IMR-90 (cell line): ENCODE measurements at places on chromosomes 7 and 10. TPM values are rescaled to one million over a fixed set of nuclear protein-coding genes. Genes with fewer than 3 reads are reported as not detected.

Gene ADAM12
- 9.7 and 10.2 TPM in 2 replicates for total RNA-seq

Gene ZNF316
- total RNA-seq = 3.2 and 6.1 TPM in 2 replicates

DNA sequence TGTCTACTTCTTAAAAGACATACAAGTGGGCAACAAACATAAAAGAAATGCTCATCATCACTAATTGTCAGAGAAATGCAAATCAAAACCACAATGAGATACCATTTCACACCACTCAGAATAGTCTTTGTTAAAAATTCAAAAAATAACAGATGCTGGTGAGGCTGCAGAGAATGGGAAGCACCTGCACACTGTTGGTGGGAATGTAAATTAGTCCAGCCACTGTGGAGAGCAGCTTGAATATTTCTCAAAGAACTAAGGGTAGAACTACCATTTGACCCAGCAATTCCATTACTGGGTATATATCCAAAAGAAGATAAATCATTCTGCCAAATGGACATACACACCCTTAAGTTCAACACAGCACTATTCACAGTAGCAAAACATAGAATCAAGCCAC, 61.8 kb upstream of the STEAP1 start:
- H3K36me3 ChIP-seq = no peaks in the 10 kb centered on the region
- H3K4me1 ChIP-seq = no peaks in the 10 kb centered on the region
- DNase-seq = no peak
- no peaks in the 10 kb centered on the region for H3K27me3 ChIP-seq

- H3K27ac ChIP-seq = no peak overlapping the region
- no peaks in the 10 kb centered on the region for H3K4me1 ChIP-seq
- DNase-seq = no peak
- no peaks in the 10 kb centered on the region for H3K27me3 ChIP-seq
- H3K4me3 ChIP-seq = no peak overlapping the region
- no peaks in the 10 kb centered on the region for H3K36me3 ChIP-seq
Observed at GRCh38 chr7:30306976-30307375, 22.6 kb downstream of the ZNRF2 start.

GRCh38 chr7:1313613-1314012, 80.9 kb downstream of the UNCX start:
- H3K27ac ChIP-seq = no peak overlapping the region
- no peak for DNase-seq
- no peaks in the 10 kb centered on the region for H3K4me1 ChIP-seq
- no peak overlapping the region for H3K4me3 ChIP-seq
- no peaks in the 10 kb centered on the region for H3K36me3 ChIP-seq

Gene CYP2C18
- total RNA-seq = not detected in 2 replicates

DNA sequence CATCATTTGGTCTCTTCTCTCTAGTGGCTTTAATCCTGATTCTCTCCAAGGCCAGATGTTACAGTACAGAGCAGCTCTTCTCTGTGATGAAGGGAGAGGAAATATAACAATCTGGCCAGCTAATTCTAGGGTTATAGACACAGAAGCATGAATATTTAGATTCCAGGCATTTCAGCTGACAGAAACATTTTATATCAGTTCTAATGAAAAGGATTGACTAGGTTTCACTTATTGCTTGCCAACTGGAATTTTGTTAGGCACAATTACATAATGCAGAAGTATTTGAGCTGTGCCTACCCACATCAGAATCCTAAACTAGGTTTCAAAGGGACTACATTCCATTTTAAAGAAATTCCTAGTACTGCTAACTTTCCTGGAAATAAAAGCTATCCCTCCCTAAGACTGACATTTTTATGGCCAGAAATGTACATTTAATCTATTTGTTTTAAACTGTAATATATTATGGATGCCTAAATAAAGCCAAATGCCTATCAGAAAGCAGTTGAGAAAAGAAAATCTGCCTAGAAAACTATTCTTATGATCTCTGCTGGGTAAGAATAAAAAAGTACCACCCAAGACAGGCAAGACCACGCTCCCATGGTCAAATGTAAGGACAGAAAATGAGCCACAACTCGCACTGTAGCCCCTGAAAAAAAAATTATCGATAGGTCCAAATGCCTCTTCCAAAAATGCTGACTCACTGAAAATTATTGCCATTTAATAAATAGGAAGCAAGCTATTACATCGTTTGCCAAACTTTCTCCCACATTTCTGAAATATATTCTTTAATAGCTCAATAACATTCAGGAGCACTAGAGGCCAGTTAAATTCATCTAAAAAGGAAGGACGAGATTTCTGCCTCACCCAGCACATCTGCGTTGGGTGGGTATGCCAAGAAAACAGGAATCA, 498.1 kb downstream of the KCNMA1 start:
- H3K27me3 ChIP-seq = no peaks in the 10 kb centered on the region
- no peaks in the 10 kb centered on the region for H3K36me3 ChIP-seq
- DNase-seq = no peak
- peaks cover 2% of the 10 kb centered on the region for H3K4me1 ChIP-seq
- H3K27ac ChIP-seq = no peak overlapping the region
- H3K4me3 ChIP-seq = no peak overlapping the region

Gene SGMS1
- 26.7 and 30.8 TPM in 2 replicates for total RNA-seq

Gene KCTD7
- 6.1 TPM in 2 replicates for total RNA-seq

DNA sequence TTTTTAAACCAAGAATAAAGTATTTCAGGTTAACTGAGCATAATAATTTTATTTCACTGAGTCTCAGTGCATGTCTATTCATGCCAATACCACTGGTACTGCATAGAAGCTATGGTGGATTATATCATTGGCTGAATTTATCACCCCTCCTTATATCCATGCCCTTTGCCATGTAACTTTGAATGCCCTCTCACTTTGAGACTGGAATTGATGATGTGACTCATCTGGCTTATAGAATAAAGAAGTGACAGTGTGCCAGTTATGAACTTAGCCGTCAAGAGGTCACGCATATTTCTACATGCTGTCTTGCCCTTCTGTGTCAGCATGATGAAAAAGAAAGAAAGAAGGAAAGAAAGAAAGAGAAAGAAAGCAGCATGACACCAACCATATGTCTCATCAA, 20.7 kb upstream of the ABLIM1 start:
- no peak overlapping the region for H3K27ac ChIP-seq
- H3K27me3 ChIP-seq = no peaks in the 10 kb centered on the region
- peaks cover 2% of the 10 kb centered on the region; the same call in 1 of the 2 replicates for H3K4me1 ChIP-seq

Gene PDAP1
- total RNA-seq = 40.3 and 124 TPM in 2 replicates

- H3K27me3 ChIP-seq = no peaks in the 10 kb centered on the region
- DNase-seq = no peak
- H3K4me3 ChIP-seq = no peak overlapping the region
- no peaks in the 10 kb centered on the region for H3K36me3 ChIP-seq
- H3K27ac ChIP-seq = no peak overlapping the region
Observed at GRCh38 chr7:82098414-82098813, 328.6 kb upstream of the HGF start.

DNA sequence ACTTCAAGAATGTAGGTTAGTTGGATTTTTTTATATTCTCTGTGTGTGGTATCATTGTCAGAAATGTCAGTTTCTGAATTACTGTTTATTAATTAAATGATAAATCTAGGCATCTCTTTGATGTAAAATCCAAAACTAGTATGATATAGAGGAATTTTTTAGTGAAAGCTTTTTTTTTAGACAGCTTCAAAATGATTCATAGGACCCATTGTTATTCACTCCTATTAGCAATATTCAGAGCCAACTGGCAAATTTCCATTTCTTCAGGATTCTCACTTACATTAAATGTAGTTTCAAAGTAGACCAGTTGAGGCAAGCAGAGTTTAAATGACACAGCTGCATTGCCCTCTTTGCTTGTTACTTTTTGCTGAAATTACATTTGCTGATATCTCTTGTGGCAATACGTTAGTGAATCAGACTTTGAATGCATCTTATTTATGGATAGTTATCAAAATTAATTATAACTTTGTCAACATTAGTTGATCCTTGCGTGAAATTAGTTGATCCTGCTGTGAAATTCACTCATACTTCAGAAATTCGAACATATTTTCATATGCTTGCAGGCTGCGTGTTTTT, 20.3 kb downstream of the ZNF277 start:
- no peaks in the 10 kb centered on the region for H3K4me1 ChIP-seq
- H3K27me3 ChIP-seq = no peaks in the 10 kb centered on the region
- no peak overlapping the region for H3K27ac ChIP-seq
- DNase-seq = no peak
- no peaks in the 10 kb centered on the region for H3K36me3 ChIP-seq

- peaks cover 47% of the 10 kb centered on the region for H3K36me3 ChIP-seq
- H3K4me3 ChIP-seq = no peak overlapping the region
- H3K4me1 ChIP-seq = peaks cover 3% of the 10 kb centered on the region; the same call in 1 of the 2 replicates
- no peaks in the 10 kb centered on the region for H3K27me3 ChIP-seq
Observed at GRCh38 chr10:13117841-13118783, 18.1 kb downstream of the OPTN start.

- no peak overlapping the region; the same call in 1 of the 2 replicates for H3K27ac ChIP-seq
- no peak for DNase-seq
- H3K4me1 ChIP-seq = no peaks in the 10 kb centered on the region
- no peaks in the 10 kb centered on the region for H3K36me3 ChIP-seq
- no peak overlapping the region for H3K4me3 ChIP-seq
Observed at GRCh38 chr7:20075992-20076820, 141.0 kb downstream of the MACC1 start.

Gene FEZF1
- total RNA-seq = not detected in 2 replicates

- H3K27ac ChIP-seq = no peak overlapping the region
- DNase-seq = no peak
Observed at GRCh38 chr7:25994433-25994994, 157.5 kb upstream of the NFE2L3 start.

Gene EN2
- not detected in 2 replicates for total RNA-seq

Gene MEST
- total RNA-seq = 231 and 317 TPM in 2 replicates

GRCh38 chr10:77162697-77163096, 474.9 kb downstream of the KCNMA1 start:
- H3K4me1 ChIP-seq = peaks cover 22% of the 10 kb centered on the region
- no peaks in the 10 kb centered on the region for H3K36me3 ChIP-seq
- H3K4me3 ChIP-seq = no peak overlapping the region
- DNase-seq = peak; percentile 89
- H3K27ac ChIP-seq = no peak overlapping the region
- no peaks in the 10 kb centered on the region for H3K27me3 ChIP-seq

Gene COL17A1
- 0.18 and 0.83 TPM in 2 replicates for total RNA-seq

- H3K27me3 ChIP-seq = no peaks in the 10 kb centered on the region
- H3K36me3 ChIP-seq = no peaks in the 10 kb centered on the region
- no peaks in the 10 kb centered on the region for H3K4me1 ChIP-seq
- DNase-seq = no peak
Observed at GRCh38 chr10:80589726-80590373, 52.1 kb downstream of the SH2D4B start.

DNA sequence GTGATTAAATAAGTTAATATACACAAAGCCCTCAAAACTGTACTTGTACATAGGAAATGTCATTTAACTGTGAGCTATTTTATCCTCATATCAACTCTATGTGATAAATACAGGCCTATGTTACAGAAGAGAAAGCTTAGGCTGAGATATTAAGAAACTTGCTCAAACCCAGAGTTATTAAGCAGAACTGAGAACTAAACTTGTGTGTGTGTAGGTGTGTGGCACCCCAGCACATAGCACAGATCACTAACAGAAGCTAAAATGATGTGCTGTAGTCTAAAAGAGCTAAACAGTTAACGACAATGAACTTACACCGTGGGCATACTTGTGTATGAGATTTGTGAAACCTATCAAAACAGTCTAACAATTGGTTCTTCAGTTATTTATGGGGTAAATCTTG, 34.5 kb downstream of the MTPN start:
- DNase-seq = no peak
- H3K4me3 ChIP-seq = no peak overlapping the region
- H3K36me3 ChIP-seq = peaks cover 3% of the 10 kb centered on the region
- no peak overlapping the region for H3K27ac ChIP-seq
- no peaks in the 10 kb centered on the region for H3K27me3 ChIP-seq

GRCh38 chr10:70560511-70560941, 42.0 kb downstream of the PRF1 start:
- DNase-seq = no peak
- H3K4me3 ChIP-seq = no peak overlapping the region
- H3K4me1 ChIP-seq = peaks cover 3% of the 10 kb centered on the region; the same call in 1 of the 2 replicates
- no peaks in the 10 kb centered on the region for H3K36me3 ChIP-seq

Gene MBL2
- total RNA-seq = not detected in 2 replicates

Gene ZC3HAV1L
- 4.5 and 4.7 TPM in 2 replicates for total RNA-seq

DNA sequence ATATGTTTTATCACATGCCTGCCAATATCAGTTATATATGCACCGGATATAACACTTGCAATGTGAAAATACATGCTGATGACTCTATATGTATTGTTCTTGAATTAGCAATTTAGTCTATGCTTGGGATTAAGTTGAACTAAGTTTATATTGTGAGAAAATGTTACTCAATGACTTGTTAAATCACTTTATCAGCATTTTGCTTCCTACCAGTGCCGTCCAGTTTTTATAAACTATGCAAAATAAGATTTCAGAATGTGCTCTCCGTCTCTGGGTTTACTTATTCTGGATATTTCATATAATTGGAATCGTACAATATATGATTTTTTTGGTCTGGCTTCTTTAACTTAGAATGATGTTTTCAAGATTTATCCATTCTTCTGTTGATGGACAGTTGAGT, 25.5 kb upstream of the SLC26A3 start:
- no peaks in the 10 kb centered on the region for H3K36me3 ChIP-seq
- H3K4me3 ChIP-seq = no peak overlapping the region
- peaks cover 8% of the 10 kb centered on the region for H3K27me3 ChIP-seq
- H3K4me1 ChIP-seq = no peaks in the 10 kb centered on the region
- DNase-seq = no peak
- no peak overlapping the region for H3K27ac ChIP-seq

DNA sequence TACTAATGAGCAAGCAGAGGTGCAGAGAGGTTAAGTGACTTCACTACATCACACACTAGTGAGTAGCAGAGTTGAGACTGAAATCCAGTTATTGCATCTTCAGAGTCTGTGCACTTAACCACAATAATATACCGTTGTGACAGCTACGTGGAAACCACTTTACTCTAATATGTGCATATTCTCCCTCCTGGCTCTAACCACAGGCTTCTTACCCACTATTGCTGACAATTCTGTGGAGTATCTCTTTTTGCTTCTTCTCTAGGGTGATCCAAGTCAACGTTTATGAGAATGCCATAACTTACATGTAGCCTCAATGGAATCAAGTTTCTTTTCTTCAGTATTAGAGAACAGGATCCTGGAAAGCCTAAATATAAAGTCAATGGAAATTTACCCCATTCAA, 64.2 kb upstream of the MEOX2 start:
- H3K4me1 ChIP-seq = no peaks in the 10 kb centered on the region
- no peak for DNase-seq
- no peak overlapping the region for H3K4me3 ChIP-seq
- no peaks in the 10 kb centered on the region for H3K36me3 ChIP-seq

Gene VWDE
- 0.18 and 0.28 TPM in 2 replicates for total RNA-seq

- H3K4me1 ChIP-seq = peaks cover under 1% of the 10 kb centered on the region; the same call in 1 of the 2 replicates
- no peaks in the 10 kb centered on the region for H3K36me3 ChIP-seq
- H3K27ac ChIP-seq = no peak overlapping the region
- no peak overlapping the region for H3K4me3 ChIP-seq
- DNase-seq = no peak
- H3K27me3 ChIP-seq = peaks cover 2% of the 10 kb centered on the region; the same call in 1 of the 2 replicates
Observed at GRCh38 chr10:132511121-132512051, 26.2 kb upstream of the INPP5A start.

- DNase-seq = no peak
- peaks cover 4% of the 10 kb centered on the region for H3K4me1 ChIP-seq
- no peak overlapping the region for H3K27ac ChIP-seq
Observed at GRCh38 chr10:99937630-99938029, 72.1 kb downstream of the DNMBP start.
